MM.1S (cell line): ENCODE measurements at places on chromosomes 7 and 10.
A peak's percentile ranks its signal among the peaks of the same experiment; 100 is the strongest.

- H3K4me1 ChIP-seq: peaks cover 10% of the 10 kb centered on the region; the same call in 1 of the 2 replicates
- H3K27ac ChIP-seq: peak within 1 kb of the TSS; percentile 84
- no peaks in the 10 kb centered on the region for H3K27me3 ChIP-seq
- H3K4me3 ChIP-seq: peak within 1 kb of the TSS; percentile 73
- peak; percentile 91 for DNase-seq
These were observed at the start of gene AKAP9 for GRCh38 chr7:91940572-91941341. Gene AKAP9 (plus strand): TSS chr7:91940862. CDS start chr7:91941100, 238 bp downstream.

DNA sequence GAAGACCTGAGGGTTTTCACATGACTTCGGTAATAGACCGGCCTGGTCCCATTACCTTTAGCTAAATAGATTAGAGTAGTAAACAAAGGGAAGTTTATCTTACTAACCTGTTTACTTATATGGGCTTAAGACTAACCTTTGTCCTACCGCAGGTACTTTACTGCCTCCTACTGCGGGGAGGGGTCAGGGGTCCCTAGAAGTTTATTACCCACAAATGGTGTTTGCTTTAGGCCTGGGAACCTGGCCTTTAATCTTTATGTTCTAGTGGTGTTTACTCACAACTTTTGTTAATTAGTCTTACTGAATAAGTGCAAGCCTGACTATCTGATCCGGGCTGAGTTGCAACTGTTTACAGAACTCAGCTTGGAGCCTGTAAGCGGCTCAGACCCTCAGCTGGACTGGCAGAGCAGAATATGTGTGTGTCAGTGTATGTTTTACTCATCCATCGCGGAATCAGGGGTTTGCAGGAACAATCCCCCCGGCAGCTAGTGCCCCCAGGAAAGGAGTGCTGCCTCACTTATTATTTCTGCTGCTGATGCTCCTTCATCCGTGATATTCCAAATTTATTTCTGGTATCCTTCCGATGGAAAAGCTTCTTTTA lies 578.9 kb upstream of the SEMA3D start:
- no peak for DNase-seq
- H3K4me1 ChIP-seq: no peaks in the 10 kb centered on the region
- no peaks in the 10 kb centered on the region for H3K36me3 ChIP-seq
- no peak overlapping the region for H3K4me3 ChIP-seq

- no peaks in the 10 kb centered on the region for H3K4me1 ChIP-seq
- H3K27me3 ChIP-seq: no peaks in the 10 kb centered on the region
- H3K4me3 ChIP-seq: no peak overlapping the region
- no peaks in the 10 kb centered on the region for H3K36me3 ChIP-seq
These were observed 266.5 kb downstream of the AUTS2 start for GRCh38 chr7:69864822-69865221.

DNA sequence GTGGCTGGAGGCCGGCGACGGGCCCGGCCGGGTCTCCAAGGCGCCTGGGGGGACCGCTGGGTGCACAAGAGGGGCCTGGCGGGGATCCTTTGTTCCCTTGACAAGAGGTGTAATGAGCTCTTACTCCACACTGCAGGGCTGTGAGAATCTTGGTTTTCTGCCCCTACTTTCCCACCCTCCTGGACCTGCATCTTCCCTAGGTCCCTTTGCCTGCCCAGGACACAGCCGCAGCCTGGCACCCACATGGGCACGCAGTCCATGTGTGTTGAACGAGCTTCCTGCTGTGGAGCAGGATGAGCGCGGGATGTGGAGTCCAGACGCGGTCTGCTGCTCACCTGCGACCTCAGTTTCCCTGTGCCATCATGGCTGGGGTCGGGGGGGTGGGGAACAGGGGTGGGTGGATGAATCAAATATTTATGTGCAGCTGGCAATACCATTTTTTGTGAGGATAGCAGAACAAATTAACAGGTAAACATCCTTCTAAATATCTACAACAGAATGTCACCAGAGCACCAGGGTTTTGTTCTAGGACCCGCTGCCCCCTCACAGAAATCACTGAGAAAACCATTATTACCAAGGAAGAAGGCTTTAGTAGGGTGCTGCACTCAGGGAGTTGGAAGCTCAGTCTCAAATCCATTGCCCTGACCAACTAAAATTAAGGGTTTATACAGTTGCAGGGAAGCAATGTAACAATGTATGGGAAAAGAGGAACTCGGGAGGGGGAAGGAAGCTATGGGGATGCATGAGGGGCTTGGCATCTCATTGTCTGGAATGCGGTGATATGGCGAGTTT lies 474 bp upstream of the NSMCE4A start:
- peaks cover 2% of the 10 kb centered on the region; the same call in 1 of the 2 replicates for H3K36me3 ChIP-seq
- H3K4me1 ChIP-seq: 0 out of 2 replicates have a peak, but pooled peaks cover 6% of the 10 kb centered on the region
- no peak for DNase-seq
- H3K27me3 ChIP-seq: no peaks in the 10 kb centered on the region

DNA sequence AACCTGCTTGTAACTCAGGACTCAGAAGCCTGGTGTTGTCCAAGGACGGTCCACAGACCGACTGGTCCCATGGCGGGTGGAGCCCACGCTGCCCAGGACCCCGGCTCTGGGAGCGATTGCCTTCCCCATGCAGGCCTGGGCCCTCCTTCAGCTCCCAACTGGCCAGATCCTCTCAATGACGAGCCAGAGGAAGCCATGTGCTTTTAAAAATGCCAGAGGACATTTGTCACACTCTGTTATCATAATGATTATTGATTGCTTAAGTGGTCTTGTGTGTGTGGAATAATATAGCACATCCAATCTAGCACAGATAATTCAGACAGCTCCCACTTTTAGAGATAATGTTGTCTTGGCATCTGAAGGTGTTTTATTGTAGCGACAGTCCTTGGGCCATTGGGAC lies 22.6 kb upstream of the OGDHL start:
- H3K4me3 ChIP-seq: no peak overlapping the region
- no peaks in the 10 kb centered on the region for H3K4me1 ChIP-seq
- no peaks in the 10 kb centered on the region for H3K27me3 ChIP-seq
- no peak for DNase-seq

DNA sequence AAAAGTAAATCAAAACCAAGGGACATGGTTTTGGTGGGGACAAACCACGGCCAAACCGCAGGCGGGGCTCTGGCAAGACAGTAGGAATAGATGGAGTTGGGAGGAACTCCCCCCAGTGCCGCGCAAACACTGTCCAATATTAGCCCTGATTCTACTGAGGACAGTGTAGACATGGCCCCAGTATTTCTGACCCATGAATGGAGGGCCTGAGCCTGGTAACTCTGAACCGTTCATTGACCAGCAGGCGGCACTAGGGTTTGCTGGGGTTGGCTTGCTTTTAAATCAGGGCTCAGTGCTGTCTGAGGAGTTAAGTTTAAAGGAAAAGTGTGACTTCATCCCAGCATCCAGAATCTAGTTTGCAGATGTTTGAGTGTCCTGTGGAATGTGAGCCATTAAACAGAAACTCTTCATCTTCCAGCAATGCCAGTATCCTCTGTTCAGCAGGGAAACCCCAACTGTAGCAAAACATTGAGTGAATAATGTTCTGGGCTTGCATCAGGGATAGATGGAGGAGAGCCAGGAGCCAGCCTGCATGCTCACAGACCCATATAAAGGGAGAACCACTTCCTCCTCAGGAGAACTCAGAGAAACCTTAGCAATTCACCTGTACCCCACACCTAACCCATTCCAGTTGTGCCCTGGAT lies 147.4 kb upstream of the PRSS58 start:
- no peak overlapping the region for H3K4me3 ChIP-seq
- H3K4me1 ChIP-seq: peaks cover 8% of the 10 kb centered on the region
- H3K36me3 ChIP-seq: no peaks in the 10 kb centered on the region
- H3K27me3 ChIP-seq: no peaks in the 10 kb centered on the region
- H3K27ac ChIP-seq: no peak overlapping the region

- H3K27me3 ChIP-seq: no peaks in the 10 kb centered on the region
- no peak for DNase-seq
- H3K4me1 ChIP-seq: no peaks in the 10 kb centered on the region
These were observed 196.4 kb downstream of the ADRA2A start for GRCh38 chr10:111273235-111273634.
